ENCODE measurements at places on chromosomes 5 and 9. TPM values are rescaled to one million over a fixed set of nuclear protein-coding genes. Genes with fewer than 3 reads are reported as not detected.

Gene WDR38
- polyA plus RNA-seq: not detected

Gene GPRIN1
- polyA plus RNA-seq: 0.37 TPM

Gene OR13C8
- polyA plus RNA-seq: not detected

Gene CNTNAP3
- not detected for polyA plus RNA-seq

Gene FOXD4L4
- polyA plus RNA-seq: not detected

Gene NFIB
- not detected for polyA plus RNA-seq

Gene XPA
- 32.3 TPM for polyA plus RNA-seq

Gene PCDHB2
- 0.08 TPM for polyA plus RNA-seq

Gene MYOZ3
- polyA plus RNA-seq: not detected
